ENCODE measurements at places on chromosomes 3 and 15. TPM values are rescaled to one million over a fixed set of nuclear protein-coding genes. Genes with fewer than 3 reads are reported as not detected.
A peak's percentile ranks its signal among the peaks of the same experiment; 100 is the strongest.

The COLQ gene
- total RNA-seq = 1.0 TPM

The CPOX gene
- 18.2 TPM for total RNA-seq

DNA sequence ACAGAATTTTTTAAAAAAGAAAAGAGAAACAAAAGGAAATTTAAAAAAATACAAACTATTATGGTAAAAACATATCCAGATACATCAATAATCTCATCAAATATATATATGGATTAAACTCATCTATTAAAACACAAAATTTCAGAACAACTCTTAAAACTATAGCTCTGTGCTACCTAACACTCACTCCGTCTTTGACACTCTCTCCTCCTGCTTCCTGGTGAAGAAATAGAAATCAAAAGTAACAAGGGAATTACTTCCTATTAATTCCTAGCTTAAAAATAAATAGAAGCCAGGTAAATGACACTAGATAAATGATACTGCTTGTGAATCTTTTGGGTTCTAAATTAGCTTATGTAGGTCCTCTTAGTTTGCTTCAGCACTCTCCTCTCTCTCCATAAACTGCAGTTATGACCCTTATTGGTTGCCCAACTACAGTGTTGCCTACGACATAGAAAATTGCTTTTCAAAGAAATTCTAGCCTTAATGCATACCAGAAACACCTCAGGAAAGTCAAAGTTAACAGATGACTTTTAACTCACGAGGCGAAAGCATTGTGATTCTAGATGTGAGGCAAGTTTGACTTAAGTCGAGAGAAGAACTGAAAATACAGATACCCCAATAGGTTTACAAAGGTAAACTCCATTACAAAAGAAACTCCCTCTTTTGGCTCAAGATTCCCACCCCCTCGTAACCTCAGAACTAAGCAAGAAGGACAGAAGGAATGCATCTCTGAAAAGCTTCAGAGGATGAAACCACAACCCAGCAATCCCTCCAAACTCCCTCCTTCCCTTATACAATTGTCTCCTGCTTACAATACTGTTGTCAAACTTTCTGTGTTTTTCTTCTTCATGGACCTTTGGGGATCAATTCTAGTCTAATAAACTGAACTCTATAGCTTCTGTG is 394.7 kb downstream of the FGF12 start:
- H3K4me1 ChIP-seq = no peaks in the 10 kb centered on the region
- no peak overlapping the region for H3K4me3 ChIP-seq
- DNase-seq = no peak
- no peaks in the 10 kb centered on the region for H3K36me3 ChIP-seq

DNA sequence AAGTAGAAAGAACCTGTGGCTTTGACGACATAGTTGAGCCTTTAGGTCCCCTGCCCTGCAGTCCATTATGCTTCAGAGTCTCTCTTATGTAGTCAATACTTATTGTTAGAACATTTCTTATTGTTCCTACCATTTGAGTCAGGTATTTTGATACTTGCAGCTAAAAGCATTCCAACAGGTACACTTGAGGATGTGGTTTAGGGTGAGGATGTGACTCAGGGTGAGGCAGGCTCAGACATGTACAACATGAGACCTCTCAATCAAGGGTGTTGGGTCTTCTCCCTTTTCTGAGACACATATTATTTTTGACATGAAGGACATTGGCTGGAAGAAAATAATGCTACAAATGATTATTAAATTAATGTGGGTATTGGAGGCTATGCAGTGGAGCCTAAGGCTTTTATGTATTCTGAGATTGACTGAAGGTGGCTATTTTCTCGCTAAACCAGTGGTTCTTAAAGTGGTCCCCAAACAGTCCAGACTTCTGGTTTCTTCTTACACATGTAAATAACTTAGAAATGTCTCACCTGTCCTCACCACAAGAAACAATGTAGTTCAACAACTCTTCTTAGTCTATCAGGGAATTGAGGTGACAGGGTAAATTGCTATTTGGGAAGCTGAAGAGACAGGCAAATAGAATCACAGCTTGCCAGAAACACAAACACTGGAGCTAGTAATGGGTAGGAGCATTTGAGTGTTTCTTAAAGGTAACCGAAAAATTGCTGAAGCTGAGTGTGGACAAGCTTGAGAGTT is 135.5 kb upstream of the ZPLD1 start:
- H3K4me1 ChIP-seq = no peaks in the 10 kb centered on the region
- no peak for DNase-seq
- no peak overlapping the region for H3K27ac ChIP-seq
- no peaks in the 10 kb centered on the region for H3K27me3 ChIP-seq
- H3K4me3 ChIP-seq = no peak overlapping the region

- H3K4me1 ChIP-seq = no peaks in the 10 kb centered on the region
- H3K27me3 ChIP-seq = no peaks in the 10 kb centered on the region
- no peak overlapping the region for H3K4me3 ChIP-seq
- no peaks in the 10 kb centered on the region for H3K36me3 ChIP-seq
- H3K27ac ChIP-seq = no peak overlapping the region
Observed at GRCh38 chr3:179100652-179101051, 29.0 kb upstream of the ZMAT3 start.

GRCh38 chr3:151775314-151776258 is 38.3 kb upstream of the AADAC start:
- H3K36me3 ChIP-seq = no peaks in the 10 kb centered on the region
- H3K4me3 ChIP-seq = no peak overlapping the region
- H3K4me1 ChIP-seq = peaks cover 21% of the 10 kb centered on the region
- no peak overlapping the region for H3K27ac ChIP-seq
- no peak for DNase-seq

GRCh38 chr3:171565481-171566058 is 105.4 kb upstream of the TNIK start:
- H3K36me3 ChIP-seq = no peaks in the 10 kb centered on the region
- no peak for DNase-seq
- no peaks in the 10 kb centered on the region for H3K4me1 ChIP-seq
- H3K4me3 ChIP-seq = no peak overlapping the region
- no peak overlapping the region for H3K27ac ChIP-seq

DNA sequence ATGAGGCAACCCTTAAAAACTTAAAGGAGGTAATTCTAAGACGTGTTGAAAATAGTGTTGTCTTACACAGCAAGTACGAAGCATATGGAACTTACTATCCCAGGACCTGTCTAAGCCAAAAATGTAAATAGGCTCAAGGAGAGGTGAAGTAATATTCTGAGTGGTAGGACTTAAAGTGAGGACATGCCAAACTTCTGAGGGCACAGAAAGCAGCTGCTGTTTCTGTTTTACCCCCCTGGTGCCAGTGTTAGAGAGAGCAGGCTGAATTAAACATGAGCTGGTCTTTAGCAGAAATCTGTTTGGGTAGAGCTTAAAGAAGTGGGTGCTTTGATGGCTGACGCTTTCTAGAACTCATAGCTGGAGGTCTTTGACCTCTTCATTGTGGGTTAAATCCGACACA is 149.7 kb upstream of the NPHP3 start:
- no peaks in the 10 kb centered on the region for H3K27me3 ChIP-seq
- DNase-seq = no peak
- H3K27ac ChIP-seq = no peak overlapping the region
- no peaks in the 10 kb centered on the region for H3K4me1 ChIP-seq
- H3K36me3 ChIP-seq = no peaks in the 10 kb centered on the region

DNA sequence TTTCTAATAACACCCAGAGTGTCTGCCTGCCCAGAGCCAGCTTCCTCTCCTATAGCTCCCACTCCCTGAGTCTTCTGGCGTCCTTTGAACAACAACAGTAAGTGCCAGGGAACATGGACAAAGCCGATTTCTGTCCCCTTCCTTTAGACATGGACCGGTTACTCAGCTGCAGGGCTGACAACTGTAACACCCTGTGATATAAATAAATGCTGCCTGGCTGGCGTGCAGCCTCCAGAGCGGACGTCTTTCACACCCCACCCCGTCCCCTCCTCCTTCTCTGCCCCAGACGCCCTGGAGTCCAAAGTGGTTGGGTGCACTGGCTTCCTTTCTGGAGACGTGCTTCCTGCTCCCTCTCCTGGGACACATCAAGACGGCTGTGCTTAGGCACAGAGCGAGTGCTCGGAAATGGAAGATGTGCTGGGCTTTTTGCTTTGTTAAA is 281.9 kb upstream of the LRRFIP2 start:
- no peaks in the 10 kb centered on the region for H3K36me3 ChIP-seq
- DNase-seq = no peak
- peak overlapping the region; percentile 42 for H3K27ac ChIP-seq

GRCh38 chr3:17074559-17074958 is 189.8 kb downstream of the PLCL2 start:
- no peaks in the 10 kb centered on the region for H3K36me3 ChIP-seq
- no peaks in the 10 kb centered on the region for H3K27me3 ChIP-seq
- peaks cover 3% of the 10 kb centered on the region for H3K4me1 ChIP-seq
- no peak overlapping the region for H3K4me3 ChIP-seq
- H3K27ac ChIP-seq = no peak overlapping the region

DNA sequence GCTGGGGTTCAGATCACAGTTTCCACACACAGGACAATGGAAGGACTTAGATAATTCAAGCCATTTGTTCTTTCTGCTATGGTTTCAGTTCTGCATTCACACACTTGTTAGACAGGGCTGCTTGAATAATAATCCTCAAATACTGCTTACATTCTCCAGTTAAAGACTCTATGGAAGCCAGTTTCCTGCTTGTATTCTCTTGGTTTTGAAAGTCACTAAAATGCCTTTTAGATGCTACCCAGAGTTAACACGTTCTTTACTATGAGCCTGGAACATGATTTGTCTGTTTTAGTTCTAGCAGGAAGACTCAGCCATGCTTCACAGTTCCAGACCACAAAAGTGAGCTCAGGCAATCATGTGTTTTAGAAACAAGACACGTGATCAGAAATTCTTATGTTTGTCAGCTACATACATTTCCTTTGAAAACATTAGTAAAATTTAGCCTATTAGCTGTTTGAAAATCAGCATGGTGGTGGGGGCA is 152.4 kb downstream of the LEKR1 start:
- no peaks in the 10 kb centered on the region for H3K36me3 ChIP-seq
- no peak overlapping the region for H3K4me3 ChIP-seq
- no peak overlapping the region for H3K27ac ChIP-seq
- DNase-seq = no peak
- H3K27me3 ChIP-seq = no peaks in the 10 kb centered on the region

- H3K4me1 ChIP-seq = no peaks in the 10 kb centered on the region
- no peaks in the 10 kb centered on the region for H3K27me3 ChIP-seq
- no peak for DNase-seq
Observed at GRCh38 chr3:115899535-115899934, 276.2 kb downstream of the GAP43 start.

All from liver (tissue), 10 donors.